ENCODE measurements at places on chromosomes 5 and 9.
A peak's percentile ranks its signal among the peaks of the same experiment; 100 is the strongest.

GRCh38 chr5:142874540-142874939 is 104.4 kb downstream of the ARHGAP26 start:
- no peak for DNase-seq

- peak; percentile 73 for DNase-seq
These were observed 13.4 kb upstream of the XPA start for GRCh38 chr9:97710356-97711222.

DNA sequence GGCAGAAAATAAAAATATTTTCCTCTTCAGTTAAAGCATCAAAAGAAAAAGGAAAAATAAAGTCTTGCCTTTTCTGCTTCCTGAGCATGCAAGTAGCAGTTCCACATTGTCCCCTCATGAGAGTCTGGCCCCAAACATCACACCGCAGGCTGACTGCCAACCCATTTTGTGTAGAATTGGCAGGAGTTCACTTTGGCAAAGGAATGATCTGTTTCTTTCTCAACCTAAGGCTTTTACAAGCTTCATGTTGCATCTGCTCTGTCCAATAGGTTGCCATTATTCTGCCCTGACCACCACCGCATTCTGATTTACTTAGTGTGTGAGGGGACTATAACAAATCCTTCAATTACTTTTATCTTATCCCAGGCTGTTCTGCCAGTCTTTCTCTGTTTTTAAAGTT is 249.5 kb downstream of the ISL1 start:
- DNase-seq = no peak

- DNase-seq = peak; percentile 36
These were observed 147.5 kb downstream of the LURAP1L start for GRCh38 chr9:12922224-12922866.

GRCh38 chr5:138824516-138824915 is 50.6 kb downstream of the LRRTM2 start:
- DNase-seq = no peak

All from iris pigment epithelial cell (primary cell).